ENCODE measurements at places on chromosomes 12 and 14. TPM values are rescaled to one million over a fixed set of nuclear protein-coding genes. Genes with fewer than 3 reads are reported as not detected.

DNA sequence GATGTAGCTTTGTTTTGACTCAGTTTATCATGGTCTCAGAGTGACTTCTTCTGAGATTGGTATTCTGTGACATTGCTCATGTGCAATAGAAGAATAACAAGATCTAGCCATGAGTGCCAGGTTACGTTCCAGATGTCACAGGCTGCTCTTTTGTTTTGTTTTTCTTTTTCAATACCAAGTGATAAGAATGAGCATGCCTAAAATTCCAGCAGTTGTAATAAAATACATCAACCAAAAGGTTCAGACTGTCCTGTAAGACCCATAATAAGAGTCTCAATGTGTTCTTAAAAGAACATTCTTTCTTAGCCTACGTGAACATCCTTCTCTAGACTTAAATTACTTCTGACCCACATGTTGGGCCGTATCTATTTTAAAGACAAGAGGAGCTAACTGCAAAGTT, 669.2 kb downstream of the DIO2 start:
- H3K36me3 ChIP-seq, result no peaks in the 10 kb centered on the region
- no peak for DNase-seq
- H3K27ac ChIP-seq, result no peak overlapping the region

Gene PKP2
- 0.22 TPM for total RNA-seq

DNA sequence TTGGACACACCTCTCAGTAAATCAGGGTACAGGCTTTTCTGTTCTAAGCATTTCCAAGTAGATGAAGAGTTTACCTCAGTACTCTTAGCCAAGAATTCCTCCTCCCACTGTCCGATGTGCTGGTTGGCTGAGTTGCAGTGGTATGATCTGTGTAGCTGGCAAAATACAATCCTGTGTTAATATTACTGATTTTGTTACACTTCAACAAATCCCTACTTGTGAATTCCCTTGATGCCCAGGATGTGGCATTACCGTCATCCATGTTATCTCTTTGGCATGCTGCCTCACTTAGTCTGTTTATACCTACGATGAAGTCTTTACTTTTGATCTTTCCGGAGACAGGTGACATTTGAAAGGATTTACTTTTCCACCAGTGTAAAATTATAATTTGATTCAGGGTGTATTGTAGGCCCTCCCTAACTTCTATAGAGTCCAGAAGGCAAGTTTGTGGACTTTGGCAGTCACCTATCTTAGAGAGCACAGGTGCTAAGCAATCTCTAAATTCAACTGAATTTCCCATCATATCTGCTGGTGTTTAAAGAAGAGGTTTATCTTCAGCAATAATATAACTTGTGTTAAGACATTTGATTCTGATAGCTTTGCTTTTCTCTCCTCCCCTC, 10.1 kb downstream of the CCDC196 start:
- no peaks in the 10 kb centered on the region for H3K36me3 ChIP-seq
- no peaks in the 10 kb centered on the region for H3K27me3 ChIP-seq

Gene COQ6
- total RNA-seq, result 37.1 TPM

- DNase-seq, result no peak
- peaks cover 8% of the 10 kb centered on the region for H3K4me1 ChIP-seq
- H3K4me3 ChIP-seq, result no peak overlapping the region
- H3K27me3 ChIP-seq, result peaks cover 26% of the 10 kb centered on the region
Measured at GRCh38 chr14:23366426-23366921, 1.5 kb upstream of the EFS start.

- H3K27ac ChIP-seq, result no peak overlapping the region
- no peak for DNase-seq
- H3K4me3 ChIP-seq, result no peak overlapping the region
- H3K36me3 ChIP-seq, result no peaks in the 10 kb centered on the region
Measured at GRCh38 chr12:106985479-106985878, 1.5 kb downstream of the MTERF2 start.

DNA sequence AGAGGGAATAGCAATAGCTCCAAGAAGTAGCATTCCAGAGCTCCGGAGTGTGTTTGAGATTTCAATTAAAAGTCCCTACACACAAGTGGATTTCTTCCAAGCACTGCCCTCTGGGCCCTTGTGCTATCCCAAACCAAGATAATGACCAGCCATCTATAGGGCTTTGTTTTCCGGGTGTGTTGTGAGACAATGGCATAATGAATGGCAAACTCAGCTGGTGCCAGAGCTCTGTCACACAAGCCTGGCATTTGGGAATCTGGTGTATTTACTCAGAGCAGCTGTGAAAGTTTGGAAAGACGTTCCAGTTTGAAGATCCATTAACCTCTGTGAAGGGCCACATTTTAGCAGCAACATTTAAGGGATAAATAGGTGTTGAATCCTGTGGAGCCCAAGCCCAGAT, 61.2 kb upstream of the TMTC2 start:
- H3K4me1 ChIP-seq, result no peaks in the 10 kb centered on the region
- H3K36me3 ChIP-seq, result no peaks in the 10 kb centered on the region
- no peak for DNase-seq
- H3K27me3 ChIP-seq, result no peaks in the 10 kb centered on the region
- H3K27ac ChIP-seq, result no peak overlapping the region
- H3K4me3 ChIP-seq, result no peak overlapping the region

Gene VSIG10
- 2.2 TPM for total RNA-seq

DNA sequence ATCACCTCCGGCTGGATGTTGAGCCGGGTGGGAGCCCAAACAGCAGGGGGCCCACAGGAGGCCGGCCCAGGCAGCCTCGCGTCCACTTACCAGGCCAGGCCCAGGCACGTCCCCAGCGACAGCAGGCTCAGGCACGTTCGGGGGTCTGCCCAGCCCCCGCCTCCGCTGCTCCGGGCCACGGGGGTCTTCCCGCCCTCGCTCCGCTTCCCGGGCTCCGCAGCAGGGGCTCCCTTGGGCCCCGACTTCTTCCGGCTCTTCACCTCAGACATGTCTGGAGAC, 216 bp downstream of the IKBIP start:
- peak overlapping the region; percentile 89 for H3K4me3 ChIP-seq
- H3K27me3 ChIP-seq, result no peaks in the 10 kb centered on the region
- H3K36me3 ChIP-seq, result peaks cover 9% of the 10 kb centered on the region
- no peak for DNase-seq
- peak overlapping the region; percentile 71 for H3K27ac ChIP-seq
- H3K4me1 ChIP-seq, result peaks cover 22% of the 10 kb centered on the region

Gene ERP27
- 17.1 TPM for total RNA-seq

Gene MYH6
- total RNA-seq, result not detected

- no peak overlapping the region for H3K4me3 ChIP-seq
- DNase-seq, result no peak
- H3K27me3 ChIP-seq, result no peaks in the 10 kb centered on the region
- H3K4me1 ChIP-seq, result peaks cover 24% of the 10 kb centered on the region
Measured at GRCh38 chr12:123941000-123941399, 31.6 kb downstream of the CCDC92 start.
